ENCODE measurements at places on chromosomes 16 and 17.

DNA sequence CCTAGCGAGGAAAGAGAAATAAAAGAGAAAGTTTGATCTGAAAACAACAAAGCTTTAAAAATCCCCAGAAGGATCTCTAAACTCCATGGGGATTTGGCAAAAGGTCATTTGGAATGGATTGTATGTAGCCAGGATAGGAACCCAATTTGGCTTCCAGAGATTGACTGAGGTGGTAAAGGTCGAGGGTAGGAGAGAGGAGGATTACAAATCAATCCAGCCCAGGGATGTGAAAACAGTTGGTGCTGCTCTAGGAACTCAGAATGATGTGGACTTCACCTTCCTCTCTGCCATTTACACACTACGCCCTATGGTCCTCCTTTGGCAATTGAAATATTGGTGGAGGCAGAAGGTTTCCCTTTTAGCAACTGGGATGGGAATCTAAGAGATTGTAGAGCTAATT is 18.8 kb upstream of the SMIM36 start:
- DNase-seq: no peak

- DNase-seq: no peak
Measured at GRCh38 chr16:74829637-74830036, 55.0 kb upstream of the FA2H start.

DNA sequence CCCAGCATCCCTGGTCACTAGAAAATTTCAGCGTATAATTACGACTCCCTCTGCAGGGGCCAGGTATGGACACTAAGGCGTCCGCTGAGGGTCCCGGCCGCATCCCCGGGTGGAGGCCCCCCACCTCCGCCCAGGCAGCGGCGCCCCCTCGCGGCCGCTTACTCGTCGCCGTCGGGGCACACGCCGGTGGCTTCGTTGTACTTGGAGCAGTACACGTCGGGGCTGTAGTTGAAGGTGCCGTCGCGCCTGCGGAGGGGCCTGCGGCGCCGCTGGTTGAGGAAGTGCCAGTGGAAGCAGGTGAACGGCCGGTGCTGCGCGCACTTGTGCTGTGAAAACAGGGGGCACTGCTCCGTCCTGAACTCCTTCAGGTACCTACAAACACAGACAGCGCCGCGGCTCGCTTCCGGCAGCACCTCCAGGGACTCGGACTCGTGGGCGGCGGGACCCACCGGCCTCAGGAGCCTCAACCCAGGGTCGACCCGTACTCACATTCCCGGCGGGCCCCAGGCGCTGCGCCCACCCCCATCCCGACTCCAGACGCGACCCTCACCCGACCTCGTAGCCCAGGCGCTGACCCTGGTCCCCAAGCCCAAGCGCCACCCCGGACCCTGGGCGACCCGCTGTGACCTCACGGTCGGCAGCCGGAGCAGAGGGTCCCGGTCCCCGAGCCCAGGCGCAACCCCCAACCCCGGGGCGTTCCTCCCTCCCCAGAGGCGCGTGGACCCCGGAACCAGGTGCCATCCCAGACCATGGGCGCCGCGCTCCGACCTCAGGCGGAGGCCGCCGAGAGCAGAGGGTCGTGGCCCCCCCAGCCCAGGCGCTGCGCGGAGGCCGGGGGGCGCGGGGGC is 596 bp downstream of the UNKL start:
- peak; percentile 47 for DNase-seq

DNA sequence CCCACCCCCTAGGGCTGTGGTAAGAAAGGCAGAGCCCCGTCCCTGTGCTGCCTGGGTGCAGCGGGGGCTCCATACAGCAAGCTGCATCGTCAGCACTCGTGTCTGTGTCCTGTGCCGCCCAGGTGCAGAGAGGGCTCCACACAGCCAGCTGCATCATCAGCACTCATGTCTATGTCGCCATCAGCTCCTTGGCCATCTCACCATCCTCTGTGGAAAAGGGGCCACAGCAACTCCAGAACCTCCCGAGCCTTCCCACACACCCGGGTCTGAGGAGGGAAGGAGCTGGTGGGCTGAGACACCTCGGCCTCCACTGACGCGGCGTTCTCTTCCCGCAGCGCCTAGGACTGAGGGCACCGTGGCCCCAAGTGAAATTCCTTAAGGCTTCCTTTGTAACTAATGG is 72.9 kb upstream of the CHMP6 start:
- DNase-seq: no peak

DNA sequence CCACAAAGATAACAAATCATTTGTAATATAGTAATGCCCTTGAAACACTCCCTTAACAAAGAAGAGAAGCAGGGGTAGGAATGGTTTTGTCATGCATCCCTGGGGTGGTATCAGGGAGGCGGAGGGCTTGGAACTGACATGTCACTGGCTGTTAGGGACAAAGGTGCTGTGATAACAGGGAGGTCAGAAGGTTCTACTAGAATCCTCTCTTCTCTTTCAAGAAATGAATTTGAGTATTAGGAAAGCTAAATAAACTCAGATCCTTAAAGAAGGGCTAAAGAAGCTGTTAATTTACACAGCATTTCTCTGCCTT is 65.4 kb upstream of the ADAMTS18 start:
- no peak for DNase-seq

- no peak for DNase-seq
Measured at GRCh38 chr17:49213399-49213798, 2.9 kb downstream of the ABI3 start.

DNA sequence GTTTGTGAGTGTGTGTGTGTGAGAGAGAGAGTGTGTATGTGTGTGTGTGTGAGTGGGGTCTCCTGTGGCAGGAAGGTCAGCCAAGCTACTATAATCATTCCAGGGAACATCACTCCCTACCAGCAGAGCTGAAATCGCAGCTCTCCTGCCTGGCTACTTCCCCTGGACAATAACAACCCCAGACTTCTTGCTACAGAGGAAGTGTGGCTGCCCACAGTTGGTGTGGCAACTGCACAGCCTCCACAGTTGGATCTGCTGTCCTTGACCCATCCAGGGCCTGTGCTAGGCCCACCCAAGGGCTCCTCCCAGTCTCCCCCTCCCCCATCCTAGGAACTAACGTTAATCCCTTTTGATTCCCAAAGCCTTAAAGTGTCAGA is 1.5 kb downstream of the SLC13A5 start:
- no peak for DNase-seq

Data from AG10803 (cell line).